M059J (cell line): ENCODE measurements at places on chromosomes 1 and 21. TPM values are rescaled to one million over a fixed set of nuclear protein-coding genes. Genes with fewer than 3 reads are reported as not detected.

Gene ZNF593OS
- total RNA-seq = not detected in 2 replicates

Gene OR2M3
- total RNA-seq = not detected in 2 replicates

Gene DPT
- total RNA-seq = not detected in 2 replicates

DNA sequence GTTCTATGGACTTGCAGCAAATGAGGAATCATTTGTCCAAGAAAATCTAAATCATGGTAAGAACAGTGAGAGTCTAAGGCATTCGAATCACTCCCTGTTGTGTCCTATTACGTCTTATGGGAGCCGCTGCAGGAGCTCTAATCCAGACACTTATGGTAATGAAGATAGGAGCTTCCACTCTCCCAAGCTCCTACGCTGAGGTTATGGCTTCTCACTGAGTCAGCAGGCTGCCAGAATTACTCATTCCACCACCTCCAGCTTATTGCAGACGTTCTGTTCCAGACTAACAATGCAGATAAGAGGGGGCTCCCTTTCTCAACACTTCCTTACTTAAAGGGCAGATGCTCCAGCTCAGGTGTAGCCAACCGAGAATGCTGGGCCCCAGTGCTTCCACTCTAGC, 212.6 kb downstream of the GREM2 start:
- peak; percentile 89 for DNase-seq

DNA sequence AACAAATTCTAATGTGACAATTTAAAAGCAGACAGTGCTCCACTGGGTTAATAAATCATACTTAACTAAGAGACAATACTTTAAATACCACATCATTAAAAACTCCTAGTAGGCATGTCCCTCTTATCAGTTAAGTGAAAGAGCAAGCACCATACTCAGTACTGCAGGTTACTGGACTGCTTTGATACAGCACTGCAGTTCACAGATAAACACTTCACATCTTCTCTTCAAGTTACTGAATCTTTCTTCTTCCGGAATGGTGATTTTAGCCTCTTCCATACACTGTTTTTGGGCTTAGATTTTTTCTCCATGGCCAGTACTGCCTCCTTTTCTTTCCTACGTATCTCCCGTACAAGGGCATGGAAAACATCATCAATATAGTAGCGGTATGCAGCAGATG, 11.0 kb downstream of the RIT1 start:
- no peak for DNase-seq

GRCh38 chr1:147514233-147514632, 27.1 kb upstream of the BCL9 start:
- DNase-seq = no peak

DNA sequence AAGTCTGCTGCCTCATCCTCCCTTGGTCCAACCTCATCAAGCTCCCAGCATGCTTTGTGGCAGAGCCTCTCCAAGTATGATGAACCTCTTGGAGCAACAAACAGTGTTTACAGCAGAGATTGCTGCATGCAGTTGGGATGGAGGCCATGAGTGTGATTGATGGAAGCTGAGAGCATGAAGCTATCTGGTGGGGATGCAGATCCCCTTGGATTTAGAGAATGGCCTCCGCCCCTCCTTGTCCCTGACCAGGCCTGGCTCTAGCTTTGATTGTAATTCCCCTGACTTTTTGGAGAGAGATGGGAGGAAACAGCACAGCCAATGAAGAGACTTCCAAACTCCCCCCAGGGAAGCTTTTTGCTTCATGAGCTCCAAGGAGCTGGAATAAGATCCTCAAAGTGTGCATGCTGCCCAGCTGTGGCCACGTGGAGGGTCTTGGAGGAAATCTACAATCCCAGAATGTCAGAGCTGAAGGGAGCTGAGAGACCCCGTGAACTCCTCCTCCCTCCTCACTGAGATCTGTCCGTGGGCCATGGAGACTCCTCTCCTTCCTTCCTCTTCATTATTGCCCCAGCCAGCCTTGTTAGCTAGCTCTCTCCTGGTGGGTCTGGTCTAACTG, 165.3 kb upstream of the USP24 start:
- no peak for DNase-seq

DNA sequence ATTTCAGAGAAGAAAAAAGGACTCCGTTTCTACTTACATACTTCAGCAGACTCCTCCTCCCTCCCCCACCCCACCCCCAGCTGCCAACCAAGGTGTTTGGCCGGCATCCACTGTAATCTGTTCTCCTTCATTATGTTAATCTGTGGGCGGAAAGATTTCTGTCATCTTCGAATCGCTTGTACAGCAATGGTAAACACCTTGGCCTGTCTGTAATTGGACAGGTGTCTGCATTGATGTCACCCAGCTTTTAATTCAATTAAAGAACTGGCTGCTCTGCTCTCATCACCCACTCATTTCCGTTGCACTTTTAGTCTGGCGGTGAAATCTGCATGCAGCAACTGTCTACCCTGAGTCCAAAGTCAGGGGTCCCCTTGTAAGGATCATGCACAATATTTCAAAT, 368.6 kb downstream of the USH2A start:
- DNase-seq = no peak

- DNase-seq = peak; percentile 19
Observed at GRCh38 chr1:42179275-42179674, 14.7 kb upstream of the GUCA2A start.

GRCh38 chr1:174703309-174703708, 255.5 kb downstream of the GPR52 start:
- DNase-seq = no peak

- DNase-seq = peak; percentile 86
Observed at GRCh38 chr1:204520834-204521709, 4.9 kb downstream of the MDM4 start.
